ENCODE measurements at places on chromosomes 1 and 21.

- no peak for DNase-seq
Observed at GRCh38 chr1:36790191-36790590, 244.1 kb downstream of the GRIK3 start.

DNA sequence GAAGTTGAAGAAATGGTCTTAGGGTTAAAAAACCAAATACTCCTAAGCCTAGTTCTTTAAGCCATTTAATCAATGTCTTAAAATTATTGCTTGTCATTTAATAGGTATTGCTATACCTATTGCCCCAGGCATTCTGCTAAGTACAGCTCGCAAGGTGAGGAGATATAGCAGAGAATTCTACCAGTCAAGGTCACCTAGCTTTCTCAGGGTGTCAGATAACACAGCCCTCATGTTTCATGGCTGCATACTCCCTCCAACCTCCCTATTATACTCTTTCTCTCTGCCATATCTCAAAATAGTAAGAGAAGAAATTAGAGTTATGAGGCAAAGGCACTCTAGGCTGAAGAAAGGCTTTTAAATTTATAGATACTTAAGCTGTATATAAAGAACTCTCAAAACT lies 68.4 kb upstream of the GPR88 start:
- no peak for DNase-seq

- no peak for DNase-seq
Observed at GRCh38 chr1:20078171-20078651, 8.2 kb downstream of the PLA2G5 start.

- DNase-seq: no peak
Observed at GRCh38 chr1:37947364-37947763, 511 bp upstream of the INPP5B start.

GRCh38 chr1:11472284-11472683 lies 6.7 kb upstream of the DISP3 start:
- DNase-seq: no peak

GRCh38 chr1:40036574-40036973 lies 4.0 kb upstream of the CAP1 start:
- DNase-seq: no peak

- no peak for DNase-seq
Observed at GRCh38 chr1:41419584-41420295, 58.5 kb downstream of the FOXO6 start.

- DNase-seq: no peak
Observed at GRCh38 chr1:34235594-34235993, 58.9 kb downstream of the C1orf94 start.

DNA sequence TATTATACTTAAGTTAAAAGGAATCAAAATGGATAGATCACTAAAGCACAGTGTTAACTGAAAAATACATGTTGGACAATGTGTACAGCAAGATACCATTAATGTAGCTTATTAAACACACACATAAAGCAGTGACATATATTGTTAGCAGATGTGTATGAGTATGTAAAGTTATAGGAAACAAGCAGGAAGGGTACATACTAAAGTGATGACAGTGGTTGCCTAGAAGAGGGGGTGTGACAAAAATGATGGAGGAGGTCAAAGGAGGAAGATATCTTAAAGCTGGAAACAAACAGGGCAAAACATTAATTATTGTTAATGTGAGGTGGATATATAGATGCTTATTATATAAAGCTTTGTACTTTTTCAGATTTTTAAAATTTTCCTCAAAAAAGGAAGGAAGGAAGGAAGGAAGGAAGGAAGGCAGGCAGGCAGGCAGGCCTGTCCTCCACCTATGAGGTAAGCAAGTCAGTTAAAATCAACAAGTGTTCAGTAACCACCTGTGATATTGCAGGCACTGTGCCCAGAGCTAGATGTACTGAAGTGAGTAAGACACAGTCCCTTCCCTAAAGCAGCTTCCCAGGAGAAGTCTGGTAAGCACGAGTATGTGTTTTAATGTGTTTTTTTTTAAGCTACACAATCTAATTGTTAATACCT lies 252.9 kb upstream of the NR5A2 start:
- no peak for DNase-seq

- no peak for DNase-seq
Observed at GRCh38 chr1:97758541-97759057, 162.2 kb downstream of the DPYD start.

DNA sequence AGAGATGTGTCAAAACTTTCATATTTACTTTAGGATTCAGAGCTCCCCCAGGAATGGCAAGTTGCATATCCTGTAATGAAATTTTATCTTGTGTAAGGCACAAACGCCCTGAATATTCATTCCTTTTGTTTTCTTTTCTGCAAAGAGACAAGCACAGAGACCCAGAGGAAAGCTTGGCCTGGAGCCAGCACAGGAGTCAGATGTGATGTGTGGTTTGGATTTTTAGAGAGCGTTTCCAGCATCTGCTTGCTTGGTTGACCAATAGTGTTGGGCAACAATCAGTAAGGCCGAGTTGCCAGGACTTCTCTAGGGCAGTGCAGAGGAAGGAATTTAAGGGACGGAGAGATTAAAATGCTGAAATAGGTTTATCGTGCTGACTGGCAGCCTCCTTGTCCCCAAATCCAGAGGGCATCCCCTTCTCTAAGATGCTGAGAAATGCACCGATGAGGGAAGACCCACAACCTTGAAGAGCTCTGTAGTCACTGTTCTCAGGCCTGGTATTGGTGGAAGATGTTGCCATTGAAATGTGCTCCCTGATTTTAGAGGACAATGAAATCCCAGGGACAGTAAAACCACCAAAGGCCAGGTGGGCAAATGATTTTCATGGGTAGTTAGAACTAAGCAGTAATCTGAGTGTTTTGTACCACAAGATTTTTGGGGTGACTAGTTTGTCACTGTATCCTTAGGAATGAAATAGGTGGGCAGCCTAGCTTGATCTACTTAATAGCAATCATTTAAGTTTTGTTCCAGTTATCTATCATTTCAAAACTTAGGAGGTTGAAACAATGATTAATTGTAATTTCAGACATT lies 37.9 kb upstream of the RHOU start:
- no peak for DNase-seq

DNA sequence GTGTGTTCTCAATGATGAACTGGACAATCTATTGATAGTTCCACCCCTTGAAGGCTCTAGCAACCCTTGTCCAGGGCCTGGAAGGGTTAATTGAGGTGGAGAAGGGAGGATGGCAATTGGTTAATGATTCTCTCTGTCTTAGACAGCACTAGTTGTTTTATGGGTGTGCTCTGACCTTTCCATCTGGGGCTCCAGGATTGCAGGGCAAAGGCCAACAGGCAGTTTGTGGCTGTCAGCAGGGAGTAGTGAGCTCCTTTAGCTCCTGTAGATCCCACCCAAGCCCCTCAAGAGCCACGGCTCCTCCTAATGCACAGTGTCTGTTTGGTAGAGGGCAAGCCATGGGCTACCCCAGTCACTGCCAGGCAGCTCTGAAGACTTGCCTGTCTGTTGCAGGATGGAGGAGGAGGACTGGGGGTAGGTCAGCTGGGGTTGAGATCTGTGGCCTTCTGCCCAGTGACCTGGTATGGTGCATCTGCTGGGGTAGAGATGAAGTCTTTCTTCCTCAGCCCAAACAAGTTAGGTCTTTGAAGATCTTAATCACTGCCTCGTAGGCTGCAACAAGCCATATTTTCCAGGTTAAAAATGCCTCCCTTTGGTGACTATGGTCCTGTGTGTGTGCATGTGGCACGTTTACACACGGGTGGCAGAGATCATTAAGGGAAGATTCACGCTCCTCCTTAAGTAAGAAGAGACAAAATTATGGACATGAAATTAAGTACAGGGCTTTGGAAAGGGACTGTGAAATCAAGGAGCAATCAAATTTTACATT lies 7.7 kb downstream of the MROH7 start:
- DNase-seq: no peak

DNA sequence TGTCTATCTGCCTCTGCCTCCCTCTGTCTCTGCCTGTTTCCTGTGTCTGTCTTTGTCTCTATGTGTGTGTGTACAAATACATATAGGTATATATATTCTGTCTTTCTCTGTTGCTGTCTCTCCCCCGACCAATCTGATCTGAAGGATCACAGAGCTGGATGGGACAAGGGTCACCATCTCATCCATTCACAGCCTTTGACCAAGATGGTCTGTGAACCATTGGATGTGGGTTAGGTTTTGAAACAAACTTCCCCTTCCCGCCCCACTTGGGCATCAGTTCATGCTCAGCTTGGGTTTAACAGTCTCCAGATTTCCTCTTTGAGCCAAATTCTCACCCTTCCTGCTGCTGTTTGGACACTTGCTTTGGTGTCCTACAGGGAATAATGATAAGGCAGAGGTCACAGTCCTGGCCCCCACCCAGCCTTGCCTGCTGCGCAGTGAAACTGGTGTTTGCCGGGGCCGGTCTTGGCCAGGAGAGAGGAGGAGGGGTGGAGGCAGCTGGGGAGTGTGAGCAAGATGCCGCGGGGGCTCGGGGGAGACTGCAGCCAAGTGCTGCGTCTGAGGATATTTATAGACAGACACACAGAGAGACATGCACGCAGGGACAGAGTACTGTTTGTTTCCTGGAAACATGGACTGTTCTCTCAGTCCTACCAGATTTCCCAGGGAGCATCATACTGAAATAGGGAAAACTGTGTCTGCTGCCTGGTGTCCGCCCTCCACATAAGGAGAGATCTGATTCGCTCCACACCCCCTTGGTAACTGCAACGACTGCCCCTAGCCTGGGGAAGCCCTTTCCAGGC lies 27.0 kb upstream of the BTG2 start:
- DNase-seq: no peak

DNA sequence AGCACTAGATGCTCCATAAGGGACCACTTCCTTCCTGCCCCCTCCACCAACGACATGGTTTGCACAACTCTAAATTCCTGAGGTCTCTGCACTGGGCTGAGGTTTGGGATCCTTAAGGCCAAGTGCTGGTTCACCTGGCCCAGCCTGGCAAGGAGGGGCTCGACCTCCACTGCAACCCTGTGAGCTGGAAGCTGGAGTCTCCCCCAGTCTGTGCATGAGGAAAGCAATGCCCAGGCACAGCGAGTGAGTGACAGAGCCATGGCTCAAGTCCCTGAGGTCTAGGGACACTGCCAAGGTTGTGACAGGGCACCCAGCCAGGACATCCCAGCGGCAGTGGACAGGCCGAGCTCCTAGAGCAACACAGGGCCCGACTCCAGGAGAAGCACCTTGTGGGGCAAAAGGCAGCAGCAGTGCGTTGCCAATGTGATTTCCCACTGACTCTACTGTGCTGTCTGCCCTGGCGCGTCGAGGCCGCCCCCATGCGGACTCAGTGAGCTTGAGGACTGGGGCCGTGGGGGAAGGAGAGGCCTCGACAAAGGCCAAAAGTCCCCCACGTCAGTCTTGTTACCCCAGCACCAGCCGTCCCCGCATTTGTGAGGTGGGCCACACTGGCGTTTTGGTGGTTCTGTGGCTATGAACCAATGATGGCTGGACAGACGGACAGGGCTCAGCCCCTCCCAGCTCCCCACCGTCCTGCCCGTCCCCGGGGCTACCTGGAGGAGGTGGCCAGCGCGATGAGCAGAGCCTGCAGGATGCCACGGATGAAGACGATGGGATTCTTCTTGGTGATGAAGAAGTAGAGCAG lies 30.0 kb downstream of the PODN start:
- no peak for DNase-seq

- DNase-seq: no peak
Observed at GRCh38 chr1:37036667-37037053, 2.3 kb upstream of the GRIK3 start.

DNA sequence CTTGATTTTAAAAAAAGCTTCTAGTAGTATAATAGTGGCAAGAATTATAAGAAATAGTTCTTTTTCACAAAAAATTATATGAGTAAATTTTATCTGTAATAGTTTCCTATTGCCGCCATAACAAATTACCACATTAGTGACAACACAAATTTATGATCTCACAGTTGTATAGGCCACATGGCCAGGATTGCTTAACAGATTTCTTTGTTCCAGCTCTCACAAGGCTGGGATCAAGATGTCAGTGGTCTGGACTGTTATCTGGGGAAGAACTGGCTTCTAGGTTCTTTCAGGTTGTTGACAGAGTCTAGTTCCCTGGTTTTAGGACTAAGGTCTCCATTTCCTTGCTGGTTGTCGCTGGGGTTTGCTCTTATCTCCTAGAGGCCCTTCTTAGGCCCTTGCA lies 236.4 kb downstream of the USP25 start:
- no peak for DNase-seq

GRCh38 chr1:64934115-64934877 lies 32.1 kb downstream of the JAK1 start:
- DNase-seq: peak; percentile 44

GRCh38 chr1:93109578-93109977 lies 30.5 kb downstream of the MTF2 start:
- no peak for DNase-seq

GRCh38 chr1:12678820-12679219 lies 34.9 kb downstream of the AADACL4 start:
- no peak for DNase-seq
